ENCODE measurements at places on chromosomes 7 and 10. TPM values are rescaled to one million over a fixed set of nuclear protein-coding genes. Genes with fewer than 3 reads are reported as not detected.

The BMPER gene
- polyA plus RNA-seq, result not detected

The ADAMTS14 gene
- not detected for polyA plus RNA-seq

The DDC gene
- polyA plus RNA-seq, result not detected

The ELOVL3 gene
- polyA plus RNA-seq, result not detected

The GPR37 gene
- not detected for polyA plus RNA-seq

The CUL2 gene
- polyA plus RNA-seq, result 32.6 TPM

The PRSS2 gene
- polyA plus RNA-seq, result 2.7 TPM

The AKR1C8 gene
- 0.52 TPM for polyA plus RNA-seq

The UTF1 gene
- not detected for polyA plus RNA-seq

The RBP4 gene
- polyA plus RNA-seq, result not detected

The KCND2 gene
- not detected for polyA plus RNA-seq

The GCK gene
- 0.64 TPM for polyA plus RNA-seq

The HOXA10 gene
- polyA plus RNA-seq, result not detected

The UCMA gene
- polyA plus RNA-seq, result not detected

The EPO gene
- polyA plus RNA-seq, result not detected

The KIAA1217 gene
- polyA plus RNA-seq, result not detected

The WNT2 gene
- polyA plus RNA-seq, result not detected

The C10orf105 gene
- polyA plus RNA-seq, result 0.20 TPM

The CTTNBP2 gene
- not detected for polyA plus RNA-seq

The AKR1D1 gene
- polyA plus RNA-seq, result not detected

The WEE2 gene
- not detected for polyA plus RNA-seq

The TYSND1 gene
- polyA plus RNA-seq, result 28.1 TPM
